LHCN-M2 (cell line): ENCODE measurements at places on chromosomes 3 and 15.
A peak's percentile ranks its signal among the peaks of the same experiment; 100 is the strongest.

GRCh38 chr3:6640907-6641306 is 220.0 kb upstream of the GRM7 start:
- DNase-seq: no peak

DNA sequence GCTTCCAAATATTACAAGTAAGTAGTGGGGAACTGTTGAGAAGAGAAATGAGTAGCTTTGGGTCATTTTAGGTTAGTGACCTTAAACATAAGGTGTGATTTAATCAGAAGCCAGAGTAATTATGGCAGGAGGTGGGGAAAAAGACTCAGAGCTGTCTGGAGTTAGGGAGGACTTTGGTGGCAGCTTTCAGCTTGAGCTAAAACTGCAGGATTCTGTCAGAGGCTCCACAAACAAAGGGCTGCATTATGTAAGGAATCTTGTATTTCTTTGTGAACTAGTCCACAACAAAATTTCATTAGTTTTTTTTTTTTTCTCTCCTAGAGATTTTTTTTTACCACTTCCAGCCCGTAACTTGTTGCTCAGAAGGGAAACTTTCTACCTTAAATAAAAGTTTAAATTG is 345.3 kb downstream of the TIGIT start:
- no peak for DNase-seq

DNA sequence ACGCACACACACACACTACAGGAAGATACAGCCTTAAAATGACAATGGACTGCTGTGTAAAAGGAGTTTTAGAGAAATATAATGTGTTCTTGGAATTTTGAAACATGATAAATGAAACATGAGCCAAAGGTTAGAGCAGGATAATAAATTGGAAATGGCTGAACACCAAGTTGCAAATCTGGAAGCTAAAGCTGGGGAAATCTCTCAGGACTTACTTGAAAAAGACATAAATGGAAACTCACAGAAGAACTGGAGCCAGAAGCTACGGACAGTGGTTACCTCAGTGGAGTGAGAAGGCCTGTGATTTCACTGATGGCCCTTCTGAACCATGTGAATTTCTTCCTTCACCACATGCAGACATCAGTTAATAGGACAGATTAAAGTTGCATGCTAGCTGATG is 37.3 kb upstream of the ATP10A start:
- DNase-seq: no peak

- no peak for DNase-seq
These were observed 37.1 kb downstream of the PROS1 start for GRCh38 chr3:93936549-93936948.

- no peak for DNase-seq
These were observed 67.4 kb downstream of the RHCG start for GRCh38 chr15:89429023-89429422.

GRCh38 chr3:183980403-183980802 is 37.3 kb downstream of the ABCC5 start:
- DNase-seq: peak; percentile 98
